DND-41 (cell line): ENCODE measurements at places on chromosomes 3 and 15.

GRCh38 chr15:27237319-27237939 is 266.4 kb downstream of the GABRG3 start:
- H3K4me3 ChIP-seq = no peak overlapping the region
- no peak overlapping the region for H3K27ac ChIP-seq
- peaks cover 2% of the 10 kb centered on the region; the same call in 1 of the 2 replicates for H3K4me1 ChIP-seq
- no peaks in the 10 kb centered on the region for H3K27me3 ChIP-seq
- no peak for DNase-seq
- no peaks in the 10 kb centered on the region for H3K36me3 ChIP-seq

DNA sequence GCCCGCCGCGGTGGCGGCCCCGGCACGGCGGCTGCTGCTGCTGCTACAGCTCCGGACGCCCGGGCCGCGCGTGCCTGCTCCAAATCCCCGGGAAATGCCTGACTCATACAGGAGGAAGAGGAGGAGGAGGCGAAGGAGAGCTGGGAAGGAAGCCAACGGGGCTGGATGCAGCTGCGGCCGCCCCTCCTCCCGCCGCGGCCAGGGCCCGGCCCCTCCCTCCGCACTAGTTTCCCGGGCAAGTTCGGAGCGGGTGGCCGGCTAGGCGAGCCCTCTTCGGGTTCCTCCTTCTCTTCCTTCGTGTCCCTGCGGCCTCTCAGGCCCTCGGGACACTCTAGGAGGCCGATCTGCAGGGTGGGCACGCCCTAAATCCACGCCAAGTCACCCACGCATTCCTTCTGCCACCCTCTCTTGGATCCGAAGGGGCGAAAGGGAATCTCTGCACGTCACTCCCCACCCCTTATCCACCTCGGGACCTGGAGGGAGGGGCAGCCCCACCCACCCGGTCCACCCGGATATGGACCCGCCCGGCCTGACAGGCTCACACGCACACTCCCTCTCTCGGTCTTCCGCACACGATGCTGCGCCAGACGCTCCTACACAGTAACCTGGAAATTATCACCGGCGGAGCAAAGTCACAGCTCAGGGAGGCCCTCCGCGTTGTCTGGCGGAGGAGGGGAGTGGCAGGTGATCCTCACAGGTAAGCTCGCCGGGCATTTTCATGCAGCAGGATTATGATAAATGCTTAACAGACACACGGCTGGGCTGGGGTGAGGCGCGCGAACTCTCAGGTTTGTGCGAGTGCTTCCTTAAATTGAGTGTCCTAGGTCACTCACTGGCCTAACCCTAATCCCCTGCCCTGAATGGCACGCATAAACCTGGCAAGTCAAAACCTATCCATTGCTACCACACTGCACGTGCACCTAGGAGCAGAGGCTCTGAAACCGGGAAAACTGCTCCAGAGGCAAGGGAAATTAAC is at the start of the genes OSBPL10 and ZNF860:
OSBPL10 (minus strand) TSS at position 57 of the 976 bp plus-strand sequence. CDS start 83 bp downstream, outside the sequence.
ZNF860 (plus strand) TSS at position 545 of the 976 bp plus-strand sequence. CDS start 7,330 bp downstream, outside the sequence.
- H3K36me3 ChIP-seq = no peaks in the 10 kb centered on the region
- H3K4me1 ChIP-seq = peaks cover 14% of the 10 kb centered on the region

DNA sequence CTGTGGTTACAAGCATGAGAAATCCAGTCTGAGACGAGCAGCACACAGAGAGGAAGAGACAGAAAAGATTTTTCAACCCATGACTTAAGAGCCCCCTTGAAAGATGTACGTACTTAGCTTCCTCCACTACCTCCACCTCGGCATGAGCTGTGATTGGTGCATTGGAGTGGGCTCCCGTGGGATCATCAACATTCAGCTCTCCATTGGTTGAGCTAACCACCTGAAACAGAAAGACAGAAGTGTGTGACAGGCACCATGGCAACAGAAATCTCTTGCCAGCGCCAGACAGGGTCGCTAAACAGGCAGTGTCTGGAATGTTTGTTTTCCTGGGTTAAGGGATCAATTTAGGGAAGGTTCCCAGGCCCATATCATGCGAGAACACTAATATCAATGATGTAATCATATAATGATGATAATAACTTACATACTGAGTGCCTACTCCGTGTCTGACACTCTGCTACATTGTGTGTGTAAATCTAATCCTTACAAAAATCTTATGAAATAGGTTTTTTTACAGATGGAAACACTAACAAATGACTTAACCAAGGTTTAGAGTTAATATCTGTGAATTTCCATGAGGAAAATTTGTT is 17.5 kb upstream of the PPIB start:
- no peak overlapping the region for H3K27ac ChIP-seq
- H3K27me3 ChIP-seq = no peaks in the 10 kb centered on the region
- no peak overlapping the region for H3K4me3 ChIP-seq
- peaks cover 28% of the 10 kb centered on the region for H3K36me3 ChIP-seq
- no peaks in the 10 kb centered on the region for H3K4me1 ChIP-seq

DNA sequence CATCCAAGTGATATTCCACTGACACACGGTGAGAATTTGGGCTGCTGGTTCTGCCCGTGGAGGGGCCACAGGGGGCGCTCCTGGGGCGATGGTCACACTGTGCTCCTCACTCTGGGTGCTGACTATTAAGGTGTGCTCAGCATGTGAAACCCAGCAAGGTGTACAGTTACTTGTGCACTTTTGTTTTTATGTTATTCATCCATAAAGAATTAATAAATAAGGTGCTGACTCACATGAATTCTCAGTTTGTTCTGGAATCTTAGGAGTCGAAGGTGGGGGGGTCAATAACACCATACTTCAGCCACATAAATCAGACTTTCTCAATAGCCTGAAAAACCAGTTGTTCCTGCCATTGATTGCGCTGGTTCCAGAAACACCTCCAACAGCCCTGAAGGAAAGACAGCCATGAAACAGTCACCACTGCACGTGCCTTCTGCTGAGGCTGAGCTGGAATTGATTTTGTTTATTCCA is 53.5 kb upstream of the SPATA12 start:
- no peak overlapping the region for H3K4me3 ChIP-seq
- H3K36me3 ChIP-seq = no peaks in the 10 kb centered on the region
- no peak overlapping the region for H3K27ac ChIP-seq
- peaks cover 20% of the 10 kb centered on the region for H3K4me1 ChIP-seq

DNA sequence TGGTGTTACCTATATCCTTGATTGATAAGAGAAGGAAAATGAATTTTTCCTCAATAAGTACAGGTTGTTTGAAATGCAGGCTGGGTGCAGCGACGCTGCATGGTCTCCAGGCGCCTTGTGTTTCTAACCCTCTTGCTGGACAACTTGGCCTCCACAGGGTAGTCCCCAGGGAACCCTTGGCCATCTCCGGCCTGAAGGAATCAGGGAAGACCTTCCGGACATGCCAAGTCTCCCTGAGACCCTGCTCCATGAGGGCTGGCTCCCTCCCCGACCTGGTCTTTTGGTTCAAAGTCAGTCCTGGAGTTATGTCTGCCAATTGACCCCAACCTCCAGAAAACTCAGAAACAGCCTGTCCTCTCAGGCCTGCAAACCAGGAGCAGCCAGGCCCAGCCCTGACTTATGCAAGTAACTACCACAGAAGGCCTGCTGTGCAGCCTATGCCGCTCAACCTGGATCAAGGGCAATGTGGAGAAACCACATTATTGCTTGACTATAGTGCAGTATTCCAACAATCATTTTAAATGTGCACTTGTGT is 98.3 kb downstream of the LIPC start:
- no peak overlapping the region for H3K4me3 ChIP-seq
- H3K27me3 ChIP-seq = no peaks in the 10 kb centered on the region
- H3K27ac ChIP-seq = no peak overlapping the region
- no peaks in the 10 kb centered on the region for H3K36me3 ChIP-seq
- H3K4me1 ChIP-seq = no peaks in the 10 kb centered on the region

GRCh38 chr3:137134431-137134830 is 176.6 kb downstream of the IL20RB start:
- no peaks in the 10 kb centered on the region for H3K36me3 ChIP-seq
- no peaks in the 10 kb centered on the region for H3K4me1 ChIP-seq
- H3K27ac ChIP-seq = no peak overlapping the region
- no peak for DNase-seq
- H3K4me3 ChIP-seq = no peak overlapping the region

DNA sequence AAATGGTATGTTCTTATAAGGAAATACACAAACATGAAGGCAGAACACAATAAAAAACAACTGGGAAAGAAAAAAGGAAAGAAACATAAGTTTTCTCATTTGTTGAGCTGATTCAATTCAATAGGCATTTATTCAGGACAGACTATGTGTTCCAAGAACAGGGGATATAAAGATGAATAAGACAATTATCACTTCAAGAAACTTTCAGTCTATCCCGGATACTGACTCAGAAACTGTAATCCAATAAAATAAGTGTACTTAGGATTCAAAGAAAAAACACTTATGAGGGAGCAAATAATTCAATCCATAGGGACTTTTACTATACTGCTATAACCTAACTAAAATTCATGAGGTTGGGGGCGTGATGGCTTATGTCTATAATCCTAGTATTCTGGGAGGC is 3.5 kb upstream of the POPDC2 start:
- H3K4me3 ChIP-seq = no peak overlapping the region
- no peaks in the 10 kb centered on the region for H3K4me1 ChIP-seq
- H3K27me3 ChIP-seq = no peaks in the 10 kb centered on the region
- H3K36me3 ChIP-seq = peaks cover 10% of the 10 kb centered on the region; the same call in 1 of the 2 replicates
- no peak for DNase-seq
- H3K27ac ChIP-seq = no peak overlapping the region

- H3K4me1 ChIP-seq = no peaks in the 10 kb centered on the region
- H3K27ac ChIP-seq = no peak overlapping the region
- H3K4me3 ChIP-seq = no peak overlapping the region
Measured at GRCh38 chr15:96947296-96948229, 617.1 kb downstream of the NR2F2 start.

- no peaks in the 10 kb centered on the region for H3K4me1 ChIP-seq
- H3K36me3 ChIP-seq = no peaks in the 10 kb centered on the region
- DNase-seq = no peak
- no peaks in the 10 kb centered on the region for H3K27me3 ChIP-seq
- no peak overlapping the region for H3K4me3 ChIP-seq
- no peak overlapping the region for H3K27ac ChIP-seq
Measured at GRCh38 chr3:133894353-133895207, 1.1 kb downstream of the RAB6B start.

GRCh38 chr3:15646851-15647511 is 45.4 kb downstream of the BTD start:
- H3K27ac ChIP-seq = peak overlapping the region; percentile 92
- no peaks in the 10 kb centered on the region for H3K27me3 ChIP-seq

DNA sequence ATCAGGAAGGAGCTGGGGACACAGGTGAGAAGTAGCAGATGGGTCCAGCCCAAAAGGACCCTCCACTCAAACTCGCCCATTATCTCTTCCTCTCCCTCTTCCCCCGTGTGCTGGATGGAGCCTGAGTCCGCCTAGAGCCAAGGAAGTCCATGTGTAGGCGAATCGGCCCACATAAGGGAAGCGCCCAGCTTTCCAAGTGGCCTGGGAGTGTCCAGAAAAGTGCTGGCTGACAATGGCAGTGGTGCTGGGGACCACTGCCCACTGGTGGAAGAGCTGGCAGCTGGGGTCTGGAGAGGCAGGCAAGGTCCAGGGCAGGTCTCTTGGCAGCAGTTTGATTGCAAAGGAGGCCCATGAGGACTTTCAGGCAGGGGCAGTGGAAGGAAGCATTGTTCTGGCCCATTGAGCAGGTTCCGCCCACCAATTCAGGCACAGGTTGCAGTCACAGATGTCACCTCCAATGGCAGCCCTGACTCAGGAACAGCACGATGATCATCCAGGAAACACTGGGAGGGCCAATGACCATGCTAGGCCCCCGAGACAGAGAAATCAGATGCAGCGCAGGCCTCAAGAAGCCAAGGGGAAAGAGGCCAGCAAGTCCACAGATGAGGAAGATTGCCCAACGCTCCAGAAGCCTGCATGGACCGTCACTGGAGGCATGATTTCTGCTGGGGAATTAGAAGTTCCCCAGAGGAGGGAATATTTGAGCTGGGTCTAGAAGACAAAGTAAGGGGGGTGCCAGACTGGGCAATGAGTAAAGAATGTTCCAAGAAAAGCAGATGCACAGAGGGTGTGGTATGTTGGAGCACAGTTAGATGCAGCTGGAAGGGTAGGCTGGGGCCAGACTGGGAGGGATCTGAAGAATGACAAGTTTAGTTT is 3.0 kb downstream of the MFGE8 start:
- peak overlapping the region; percentile 73 for H3K4me3 ChIP-seq
- peaks cover 56% of the 10 kb centered on the region for H3K4me1 ChIP-seq
- H3K27me3 ChIP-seq = no peaks in the 10 kb centered on the region
- H3K36me3 ChIP-seq = peaks cover 70% of the 10 kb centered on the region
- H3K27ac ChIP-seq = peak overlapping the region; percentile 39
- DNase-seq = no peak

DNA sequence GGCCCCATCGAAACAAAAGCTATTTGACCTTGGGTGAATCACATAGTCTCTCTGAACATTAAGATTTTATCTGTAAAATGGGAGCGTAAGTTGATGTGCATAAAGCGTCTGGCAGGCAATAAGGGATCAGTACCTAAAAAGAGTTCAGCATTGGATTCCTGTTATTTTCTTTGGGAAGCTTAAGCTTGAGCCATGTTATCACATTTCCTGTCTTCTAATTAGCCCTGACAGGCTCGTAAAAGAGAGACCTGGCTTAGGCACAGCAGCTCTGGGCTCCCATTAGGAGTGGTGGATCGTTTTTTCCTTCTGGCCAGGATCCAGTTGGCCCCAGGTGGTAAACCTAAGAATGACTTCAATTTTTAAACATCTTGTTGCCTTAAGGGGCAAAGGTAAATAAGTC is 26.0 kb upstream of the CA12 start:
- no peaks in the 10 kb centered on the region for H3K36me3 ChIP-seq
- H3K4me3 ChIP-seq = no peak overlapping the region
- DNase-seq = no peak
- H3K27me3 ChIP-seq = peaks cover 4% of the 10 kb centered on the region
- peaks cover 9% of the 10 kb centered on the region for H3K4me1 ChIP-seq

DNA sequence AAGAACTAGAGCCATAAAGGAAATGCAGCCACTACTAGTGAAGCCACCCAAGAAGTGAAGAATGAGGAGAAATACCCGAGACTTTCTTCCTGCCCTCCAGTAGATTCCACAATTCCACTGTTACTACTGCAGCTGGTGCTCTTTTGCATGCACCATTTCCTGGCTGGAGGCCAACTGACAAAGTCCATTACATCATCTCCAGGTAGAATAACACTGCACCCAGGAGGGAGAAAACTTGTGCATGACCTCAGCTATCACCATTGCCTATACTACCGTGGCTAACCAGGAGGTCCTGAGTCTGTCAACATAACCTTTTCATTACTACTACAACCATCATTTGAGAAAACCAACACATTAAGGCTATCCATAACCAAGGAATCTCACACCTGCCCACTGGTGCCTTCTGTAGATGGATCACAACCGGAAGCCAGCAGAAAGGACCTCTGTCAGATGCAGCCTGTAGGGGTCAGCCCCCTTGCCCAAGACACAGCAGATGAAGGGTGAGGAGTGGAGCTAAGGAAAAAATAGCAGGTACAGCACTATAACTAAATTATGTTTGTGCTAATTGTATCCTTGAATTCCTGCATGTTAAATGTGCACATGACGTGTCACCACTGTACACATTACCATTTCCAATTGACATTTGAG is 200.8 kb upstream of the C2CD4B start:
- no peaks in the 10 kb centered on the region for H3K4me1 ChIP-seq
- no peak overlapping the region for H3K4me3 ChIP-seq

- H3K4me1 ChIP-seq = no peaks in the 10 kb centered on the region
- no peak overlapping the region for H3K4me3 ChIP-seq
- H3K27ac ChIP-seq = no peak overlapping the region
- no peak for DNase-seq
Measured at GRCh38 chr3:119145128-119145499, 851 bp upstream of the TEX55 start.
